ENCODE measurements at places on chromosomes 3 and 15.

GRCh38 chr3:14143271-14144225 is 18.7 kb downstream of the TMEM43 start:
- DNase-seq = peak; percentile 94

DNA sequence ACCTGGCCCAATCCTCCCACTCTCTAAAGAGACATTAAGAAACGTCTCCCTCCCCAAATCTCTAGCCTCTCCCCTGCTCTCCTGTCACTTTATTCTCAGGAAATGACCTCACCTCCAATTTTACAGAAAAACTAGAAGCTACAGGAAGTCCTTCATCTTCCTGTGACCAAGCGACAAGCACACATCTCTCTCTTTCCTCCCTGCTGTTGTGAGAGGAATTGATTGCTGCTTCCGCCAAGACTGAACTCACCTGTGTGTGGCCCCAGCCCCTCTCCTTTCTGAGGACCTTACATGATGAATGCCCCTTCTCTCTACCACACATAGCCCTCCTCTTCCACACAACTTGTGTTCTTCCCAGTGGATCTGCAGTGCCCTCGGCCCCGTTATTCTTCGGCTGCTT is 18.2 kb downstream of the DNAJB8 start:
- no peak for DNase-seq

DNA sequence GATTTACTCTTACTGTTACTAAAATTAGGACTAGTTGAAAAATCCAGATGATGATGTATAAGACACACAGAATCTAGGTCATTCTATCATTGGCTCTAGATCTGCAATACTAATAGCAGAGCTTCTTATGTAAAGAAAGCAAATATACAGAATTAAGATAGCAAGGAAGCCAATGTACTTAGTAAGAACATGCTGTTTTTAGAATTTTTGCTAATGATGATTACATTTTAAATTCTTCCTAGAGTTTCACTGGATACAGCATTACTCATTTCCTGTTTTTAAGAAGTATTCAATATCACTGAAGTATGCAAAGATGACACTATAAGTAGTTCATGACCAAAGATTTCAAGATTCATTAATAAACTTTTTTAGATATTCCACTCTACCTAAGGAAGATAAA is 60.7 kb downstream of the CFAP20DC start:
- DNase-seq = no peak

DNA sequence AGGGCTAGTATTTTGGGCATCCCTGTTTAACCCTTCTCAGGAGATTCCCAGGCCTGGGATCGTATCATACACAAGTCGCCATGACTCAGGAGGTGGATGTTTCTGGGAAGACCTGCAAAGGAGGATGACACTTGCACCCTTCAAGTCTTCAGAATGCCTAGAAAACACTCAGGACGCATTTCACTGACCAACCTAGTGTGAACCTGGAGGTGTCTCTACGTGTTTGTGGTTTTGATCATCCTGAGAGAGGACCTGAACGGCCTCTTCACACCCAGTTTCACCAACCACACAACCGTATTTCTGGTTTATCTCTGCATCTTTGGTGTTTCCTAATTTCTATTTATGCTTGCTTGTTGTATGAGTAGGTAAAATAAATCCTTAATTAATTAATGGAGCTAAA is 2.8 kb upstream of the CLDND1 start:
- no peak for DNase-seq

DNA sequence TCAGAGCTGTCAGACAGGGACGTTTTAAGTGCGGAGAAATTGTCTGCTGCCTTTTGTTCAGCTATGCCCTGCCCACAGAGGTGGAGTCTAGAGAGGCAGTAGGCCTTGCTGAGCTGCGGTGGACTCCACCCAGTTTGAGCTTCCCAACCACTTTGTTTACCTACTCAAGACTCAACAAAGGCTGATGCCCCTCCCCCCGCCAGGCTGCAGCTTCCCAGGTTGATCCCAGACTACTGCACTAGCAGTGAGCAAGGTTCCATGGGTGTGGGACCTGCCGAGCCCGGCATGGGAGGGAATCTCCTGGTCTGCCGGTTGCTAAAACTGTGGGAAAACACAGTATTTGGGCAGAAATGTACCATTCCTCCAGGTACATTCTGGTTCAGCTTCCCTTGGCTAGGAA is 282.1 kb downstream of the VGLL3 start:
- DNase-seq = no peak

Measured in skeletal muscle cell (primary cell).